ENCODE measurements at places on chromosomes 7 and 10.

DNA sequence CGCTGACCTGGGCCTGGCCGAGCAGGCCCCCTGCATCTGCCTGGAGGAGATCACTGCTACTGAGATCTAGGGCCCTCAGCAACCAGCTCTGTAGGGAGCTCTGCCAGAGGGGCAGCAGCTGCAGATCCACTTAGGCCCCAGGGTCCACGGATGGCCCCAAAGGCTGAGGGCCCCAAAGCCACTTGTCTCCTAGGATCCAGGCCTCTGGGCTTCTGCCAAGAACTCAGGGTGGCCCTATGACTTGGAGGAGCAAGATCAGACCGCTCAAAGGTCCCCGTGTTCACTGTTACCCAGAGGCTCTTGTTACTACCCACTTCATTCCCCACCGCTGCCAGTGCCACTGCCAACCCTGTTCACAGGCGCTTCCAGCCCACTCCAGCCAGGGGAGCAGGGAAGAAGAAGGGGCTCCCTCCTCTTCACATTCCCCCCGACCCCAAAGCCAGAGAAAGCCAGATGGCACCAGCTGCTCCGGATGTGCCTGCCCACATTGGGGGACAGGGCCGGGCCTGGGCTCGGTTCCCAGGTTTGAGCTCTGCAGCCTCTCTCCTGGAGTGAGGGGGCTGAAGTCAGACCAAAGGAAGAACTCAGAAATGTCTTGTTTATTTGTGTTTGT, 7.6 kb downstream of the LZTS2 start:
- no peak for DNase-seq

DNA sequence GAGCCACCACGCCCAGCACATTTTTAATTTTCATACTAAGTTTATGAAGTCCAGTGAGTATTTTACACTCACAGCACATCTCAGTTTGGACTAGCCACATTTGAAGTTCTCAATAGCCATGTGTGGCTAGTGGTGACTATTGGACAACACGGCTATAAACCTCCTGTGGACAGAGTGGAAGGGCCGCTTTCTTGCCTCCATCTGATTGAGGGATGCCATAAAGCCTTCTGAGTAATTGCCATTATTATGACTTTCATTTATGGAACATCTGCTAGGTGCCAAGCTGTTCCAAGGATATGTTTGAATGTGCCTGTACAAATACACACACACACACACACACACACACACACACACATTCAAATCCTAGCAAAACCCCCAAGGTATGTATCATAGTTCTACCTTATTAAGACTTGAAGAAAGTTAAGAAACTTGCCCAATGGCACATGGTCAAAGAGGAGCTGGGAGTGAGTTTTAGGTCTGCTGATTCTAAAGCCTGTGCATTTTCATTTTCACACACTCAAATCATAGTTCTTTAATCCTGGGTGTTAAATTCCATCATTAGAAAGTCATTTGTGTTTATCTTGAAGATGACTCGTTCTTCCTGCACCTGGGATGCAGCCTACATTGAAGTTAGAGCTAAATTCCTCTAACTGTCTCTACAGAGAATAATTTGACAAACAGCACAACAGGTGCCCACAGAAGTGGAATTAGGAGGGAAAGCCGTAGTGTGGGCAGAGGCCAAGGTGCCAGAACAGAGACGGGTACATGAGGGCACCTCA, 143.3 kb downstream of the PKD1L1 start:
- no peak for DNase-seq

GRCh38 chr7:112162142-112162766, 43.9 kb downstream of the DOCK4 start:
- peak; percentile 53 for DNase-seq

DNA sequence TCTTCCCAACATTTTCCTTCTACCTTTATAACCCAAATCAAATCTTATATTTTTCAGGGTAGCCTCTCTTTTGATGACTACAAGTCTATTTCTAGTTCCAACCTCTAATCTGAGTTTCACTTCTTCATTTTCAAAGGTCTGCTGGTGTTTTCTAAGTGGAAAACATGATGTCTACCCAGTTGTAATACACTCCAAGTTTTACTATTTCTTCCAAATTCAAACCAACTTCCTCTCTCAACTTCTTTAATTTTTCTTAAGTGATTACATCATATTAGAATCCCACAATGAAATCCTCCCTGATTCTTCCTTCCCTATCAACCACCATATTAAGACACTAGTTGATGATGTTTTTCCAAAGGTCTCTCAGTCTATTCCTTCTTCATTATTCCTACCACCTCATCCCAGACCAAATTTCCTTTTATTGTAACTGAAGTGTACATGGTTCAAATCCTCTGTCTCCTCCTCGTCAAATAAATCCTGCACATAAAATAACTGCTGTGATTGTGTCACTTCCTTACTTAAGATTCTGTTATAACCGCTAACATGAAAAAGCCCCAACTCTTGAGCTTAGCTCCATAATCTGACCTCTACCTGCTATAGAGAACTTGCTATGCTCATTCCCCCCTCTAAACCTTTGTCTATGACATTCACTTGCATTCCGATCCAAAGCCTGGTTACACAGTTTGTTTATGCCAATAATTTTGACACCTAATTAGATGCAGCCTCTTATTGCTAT, 12.7 kb downstream of the TAS2R38 start:
- DNase-seq = no peak

DNA sequence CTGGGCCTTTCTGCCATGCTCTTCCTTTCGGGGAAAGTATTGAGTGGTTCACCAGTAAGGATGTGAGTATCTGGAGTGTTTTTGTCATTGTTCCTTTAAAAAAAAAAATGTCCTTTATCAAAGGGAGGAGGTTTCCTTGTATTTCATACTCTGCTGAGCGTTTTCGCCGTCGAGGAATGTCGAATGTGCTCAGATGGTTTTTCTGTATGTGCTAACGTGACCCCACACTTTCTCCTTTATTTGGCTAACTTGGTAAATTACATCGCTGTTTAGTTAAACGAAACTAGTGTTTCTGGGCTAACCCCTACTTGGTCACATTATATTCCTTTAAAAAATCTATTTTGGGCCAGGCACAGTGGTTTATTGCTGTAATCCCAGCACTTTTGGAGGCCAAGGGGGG, 45.9 kb downstream of the INPP5A start:
- DNase-seq = no peak

DNA sequence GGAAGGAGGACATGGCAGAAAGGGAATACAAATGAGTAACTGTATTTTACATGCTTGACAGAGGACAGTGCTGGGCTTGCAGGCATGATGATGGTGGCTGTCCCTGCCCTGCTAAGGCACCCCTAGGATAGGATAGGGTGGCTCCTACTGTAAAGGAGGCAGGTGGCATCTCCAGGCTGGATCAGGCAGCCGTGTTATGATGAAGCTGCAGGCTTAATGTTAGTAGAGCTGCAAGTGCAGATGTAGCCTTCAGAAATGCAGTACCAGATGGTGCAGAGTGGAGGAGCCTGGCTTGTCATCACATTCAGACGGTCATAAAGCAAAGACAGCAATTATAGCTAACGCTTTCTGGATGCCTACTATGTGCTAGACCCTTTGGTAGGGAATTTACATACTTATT, 287.9 kb upstream of the PODXL start:
- DNase-seq = no peak

DNA sequence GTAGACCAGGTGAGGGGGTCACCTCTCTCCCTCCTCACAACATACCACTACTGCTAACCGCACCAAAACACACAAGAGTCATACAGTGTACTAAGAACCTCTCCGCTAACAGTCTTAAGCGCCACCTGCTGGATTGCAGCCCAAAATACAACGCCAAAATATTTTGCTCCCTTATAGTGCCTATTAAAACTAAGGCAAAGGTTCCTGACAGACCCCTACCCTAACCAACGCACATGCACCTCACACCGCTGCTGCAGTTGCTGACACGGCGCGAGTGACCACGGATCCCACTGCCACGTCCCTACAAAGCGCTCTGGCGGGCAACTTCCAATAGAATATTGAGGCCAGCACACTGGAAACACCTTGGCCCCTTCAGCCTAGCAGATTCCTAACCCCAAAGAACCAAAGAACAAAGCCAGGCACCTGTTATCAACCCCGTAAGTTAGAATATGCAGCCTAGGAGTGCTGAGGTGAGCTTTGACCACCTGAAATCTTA, 563.6 kb upstream of the SEMA3D start:
- DNase-seq = no peak

DNA sequence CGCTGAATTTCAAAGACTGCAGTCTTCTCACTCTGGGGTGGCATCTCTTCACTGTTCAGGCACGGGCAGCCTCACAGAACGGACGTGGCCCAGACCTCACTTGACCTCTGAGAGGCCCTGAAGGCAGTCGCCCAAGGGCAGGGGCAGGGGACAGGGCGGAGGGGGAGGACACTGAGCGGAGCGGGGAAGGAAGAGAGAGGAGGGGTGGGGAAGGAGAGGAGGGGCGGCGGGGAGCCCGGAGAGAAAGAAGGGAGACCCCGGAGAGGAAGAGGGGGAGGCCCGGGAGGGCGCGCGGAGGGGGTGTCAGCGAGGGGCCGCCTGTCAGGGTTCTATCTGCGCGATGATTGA, 58.7 kb upstream of the COMTD1 start:
- no peak for DNase-seq

GRCh38 chr10:55631071-55631654, 729.9 kb downstream of the ZWINT start:
- DNase-seq = peak; percentile 14

DNA sequence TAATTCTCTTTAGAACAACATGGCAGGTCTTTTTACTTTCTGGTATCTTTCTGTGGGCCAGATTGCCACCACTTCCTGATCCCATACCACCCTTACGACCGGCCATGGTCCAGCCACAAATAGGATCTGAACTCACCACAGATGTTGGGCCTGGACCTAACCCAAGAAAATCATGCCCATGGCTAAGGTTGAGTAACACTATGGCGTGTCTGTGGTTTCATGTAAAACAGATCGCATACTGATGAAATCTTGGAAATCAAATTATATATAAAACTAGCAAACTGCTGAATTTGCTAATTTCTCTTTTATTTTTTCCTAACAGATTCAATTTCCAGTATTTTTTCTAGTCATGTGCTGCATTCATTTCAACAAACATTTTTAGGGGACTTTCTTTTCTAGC, 77.2 kb downstream of the CH25H start:
- no peak for DNase-seq

DNA sequence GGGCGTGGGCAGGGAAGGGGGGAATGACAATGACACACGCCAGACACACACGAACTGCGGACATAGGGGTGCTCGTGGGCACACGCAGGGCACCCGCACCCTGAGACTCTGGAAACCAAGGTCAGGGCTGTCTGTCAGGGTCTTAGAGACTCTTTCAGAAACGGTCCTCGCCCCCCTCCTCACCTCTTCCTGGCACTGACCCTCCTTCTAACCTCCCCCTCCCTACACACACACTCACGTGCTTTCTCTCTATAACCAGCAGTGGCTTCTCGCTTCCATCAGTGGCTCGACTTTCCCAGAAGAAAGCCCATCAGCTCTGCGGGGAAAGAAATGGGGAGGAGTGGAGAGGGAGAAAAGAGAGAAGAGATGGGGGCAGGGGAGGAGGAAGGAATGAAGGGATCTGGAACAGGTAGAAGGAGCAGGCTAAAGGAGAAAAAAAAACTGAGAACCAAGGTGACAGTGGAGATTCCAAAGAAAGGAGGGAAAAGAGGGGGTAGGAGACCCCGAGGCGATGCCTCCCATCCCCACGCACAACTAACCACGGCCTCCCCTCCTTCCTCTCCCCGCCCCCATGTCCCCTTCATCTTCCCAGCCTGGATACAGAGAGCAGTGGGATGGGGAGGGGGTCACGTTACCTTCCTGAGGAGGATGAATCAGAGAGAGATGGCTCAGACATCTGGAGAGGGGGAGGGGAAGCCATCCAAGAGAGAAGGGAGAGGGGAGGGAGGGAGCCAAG, 1.7 kb upstream of the VGF start:
- DNase-seq = peak; percentile 51

DNA sequence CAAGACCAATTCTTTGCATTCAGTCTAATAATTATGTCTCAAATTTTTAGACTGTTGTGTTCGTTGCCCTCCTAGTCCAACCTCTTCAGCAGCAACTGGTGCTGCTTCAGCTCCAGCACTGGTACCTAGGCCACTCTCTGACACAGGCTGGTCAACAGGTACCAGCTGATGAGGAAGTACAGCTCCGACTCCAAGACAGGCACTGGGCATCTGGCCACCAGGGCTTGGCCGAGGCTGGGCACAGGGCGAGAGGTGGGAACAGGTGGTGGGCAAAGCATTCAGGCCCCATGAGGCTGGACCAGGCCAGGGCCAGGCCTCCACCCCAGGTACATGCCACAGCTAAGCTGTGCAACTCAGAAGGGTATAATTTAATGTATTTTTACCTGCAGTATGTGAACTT, 151.5 kb upstream of the AGR3 start:
- DNase-seq = no peak

DNA sequence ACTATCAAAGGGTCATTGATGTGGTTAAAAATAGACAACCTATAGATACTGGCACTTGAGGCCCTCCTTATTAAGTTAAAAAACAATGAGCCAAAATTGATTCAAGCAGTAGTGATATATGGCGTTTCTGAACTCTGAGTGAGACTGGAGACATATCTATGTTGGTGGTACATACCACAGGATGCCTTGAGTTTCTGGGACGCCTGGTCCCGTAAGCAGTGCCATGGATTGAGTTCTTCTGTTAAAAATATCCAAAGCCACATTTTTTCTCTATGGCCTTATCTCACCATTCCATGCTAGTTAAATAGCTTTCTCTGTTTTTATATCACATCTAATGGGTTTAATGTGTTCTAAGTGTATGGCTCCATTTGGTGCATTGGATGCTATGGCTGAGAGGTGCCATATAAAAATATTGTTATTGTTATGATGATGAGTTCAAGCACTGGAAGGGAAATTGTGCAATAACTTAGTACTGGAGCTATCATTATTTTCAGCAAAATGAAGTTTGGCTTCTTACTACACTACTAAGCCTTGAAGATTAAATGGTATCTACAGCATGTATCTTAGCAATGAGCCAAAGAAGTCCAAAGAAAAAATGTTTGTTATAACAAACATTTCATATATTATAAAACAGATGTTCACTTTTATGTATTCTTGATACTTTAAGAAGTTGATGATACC, 713.9 kb downstream of the SUGCT start:
- no peak for DNase-seq

GRCh38 chr7:977326-978048, 2.1 kb upstream of the COX19 start:
- no peak for DNase-seq

DNA sequence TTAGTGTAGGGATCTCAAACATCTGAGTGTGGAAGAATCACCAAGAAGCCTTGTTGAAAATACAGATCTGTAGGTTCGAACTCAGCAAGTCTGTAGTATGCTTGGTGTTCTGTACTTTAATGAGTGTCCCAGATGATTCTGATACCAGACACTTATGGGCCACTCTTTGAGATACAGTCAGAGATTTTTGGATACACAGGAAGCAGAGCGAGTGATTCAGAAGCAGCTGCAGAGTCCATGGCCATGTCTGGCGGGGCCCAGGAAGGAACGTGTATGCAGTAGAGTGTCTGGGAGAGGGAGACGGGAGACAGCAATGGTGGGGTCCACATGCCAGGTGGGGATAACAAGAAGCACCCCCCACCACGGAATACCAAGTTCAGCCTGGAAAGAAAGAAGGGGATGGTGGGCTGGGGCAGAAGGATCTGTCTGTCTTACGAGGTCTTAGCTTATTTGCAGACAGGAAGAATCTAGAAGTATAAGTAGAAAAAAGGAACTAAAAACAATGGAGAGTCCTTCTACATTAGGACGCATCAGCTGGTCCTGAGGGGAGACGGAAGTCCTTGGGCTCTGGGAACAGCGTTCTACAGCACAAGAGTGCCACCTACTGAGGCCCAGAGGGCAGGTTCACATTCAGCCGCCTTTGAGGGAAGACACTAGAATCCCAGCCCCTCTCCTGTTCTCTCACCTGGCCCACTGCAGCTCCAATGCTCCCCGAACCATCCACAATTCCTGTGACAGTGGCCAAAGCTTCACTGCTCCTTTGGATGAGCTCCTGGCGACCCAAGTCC, 55.4 kb downstream of the SLC37A3 start:
- no peak for DNase-seq

Measured in NCI-H187 (cell line).